NCI-H524 (cell line): ENCODE measurements at places on chromosomes 4 and X.

DNA sequence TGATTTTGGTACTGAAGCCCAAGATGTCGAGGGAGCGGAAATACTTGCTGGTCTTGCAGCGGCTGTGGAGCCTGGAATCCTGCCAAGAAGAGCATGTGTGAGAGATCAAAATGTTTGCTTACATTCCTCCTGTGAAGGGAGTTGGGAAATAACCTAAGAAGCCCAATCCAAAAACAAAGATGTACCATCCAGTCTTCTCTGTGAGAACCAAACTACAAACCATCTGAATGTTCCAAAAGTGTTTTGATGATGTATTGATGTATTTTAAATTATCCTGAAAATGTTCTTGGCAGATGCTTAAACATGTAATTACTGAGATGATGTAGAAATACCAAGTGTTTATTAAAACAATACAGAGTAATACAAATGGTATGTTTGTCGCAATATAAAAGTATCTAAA, 10.1 kb upstream of the ADH1A start:
- peak; percentile 75 for DNase-seq

GRCh38 chrX:101759000-101759399, 99.3 kb upstream of the ARMCX2 start:
- peak; percentile 42 for DNase-seq

- peak; percentile 42 for DNase-seq
Measured at GRCh38 chr4:54233697-54234496, 4.8 kb downstream of the PDGFRA start.

DNA sequence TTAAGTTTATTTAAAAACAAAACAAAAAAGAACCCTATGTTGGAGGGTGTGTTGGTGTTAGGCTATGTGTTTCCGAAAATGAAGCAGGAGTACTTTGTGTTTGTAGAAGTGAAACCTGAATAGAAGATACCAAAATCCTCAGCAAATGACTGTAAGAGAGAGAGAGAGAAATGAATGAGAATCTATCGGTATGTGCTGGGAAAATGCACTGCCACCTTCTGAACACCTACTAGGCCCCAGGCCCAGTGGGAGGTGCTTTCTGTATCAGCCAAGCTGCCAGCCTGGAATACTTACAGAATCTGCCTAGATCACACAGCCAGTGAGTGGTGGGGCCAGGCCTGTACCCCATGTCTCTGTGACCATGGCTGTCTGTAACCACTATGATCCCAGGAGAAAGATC, 14.9 kb upstream of the PIM2 start:
- DNase-seq: no peak

GRCh38 chr4:78971326-78971725, 32.1 kb upstream of the PAQR3 start:
- DNase-seq: no peak

- DNase-seq: no peak
Measured at GRCh38 chr4:1241466-1241935, 7.4 kb downstream of the CTBP1 start.

- no peak for DNase-seq
Measured at GRCh38 chrX:11257711-11258110, 35.5 kb upstream of the AMELX start.

DNA sequence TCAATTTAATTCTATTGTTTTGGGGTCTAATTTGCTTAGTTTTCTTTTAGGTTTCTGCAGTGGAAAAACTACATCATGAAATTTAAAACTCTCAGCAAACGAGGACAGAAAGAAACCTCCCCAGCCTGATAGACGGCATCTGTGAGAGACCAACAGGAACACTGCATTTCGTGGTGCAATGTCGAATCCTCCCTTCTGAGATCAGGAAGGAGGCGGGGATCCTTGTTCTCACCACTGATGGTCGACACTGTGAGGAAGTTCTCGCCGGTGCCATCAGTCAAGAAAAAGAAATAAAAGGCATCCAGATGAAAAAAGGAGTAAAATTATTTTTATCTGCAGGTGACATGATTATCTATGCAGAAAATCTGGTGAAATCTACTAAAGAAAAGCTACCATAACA, 16.5 kb downstream of the GAK start:
- DNase-seq: no peak

- no peak for DNase-seq
Measured at GRCh38 chrX:43840265-43840664, 42.0 kb downstream of the MAOB start.

DNA sequence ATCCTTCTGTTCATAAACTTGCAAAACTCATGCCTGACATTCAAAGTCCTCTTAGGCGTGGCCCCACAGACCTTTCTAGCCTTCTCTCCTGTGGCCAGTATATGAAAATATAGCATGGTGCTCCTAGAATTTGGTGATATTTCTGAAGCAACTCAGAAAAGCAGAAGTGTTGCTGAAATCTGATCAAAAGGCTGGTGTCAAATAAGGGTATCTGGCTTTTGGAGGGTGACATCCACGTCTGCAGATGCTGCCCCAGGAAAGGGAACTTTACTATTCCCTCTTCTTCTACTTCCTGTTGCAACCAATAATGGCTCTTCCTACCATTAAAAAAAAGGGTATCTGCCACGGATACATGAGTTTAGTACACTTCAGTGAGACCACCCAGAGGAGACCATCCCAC, 83.9 kb upstream of the RPS6KA3 start:
- DNase-seq: no peak

- DNase-seq: no peak
Measured at GRCh38 chrX:154813801-154814200, 8.5 kb upstream of the MPP1 start.
